Right atrium auricular region (tissue), 2 donors: ENCODE measurements at places on chromosomes 12 and 14.

DNA sequence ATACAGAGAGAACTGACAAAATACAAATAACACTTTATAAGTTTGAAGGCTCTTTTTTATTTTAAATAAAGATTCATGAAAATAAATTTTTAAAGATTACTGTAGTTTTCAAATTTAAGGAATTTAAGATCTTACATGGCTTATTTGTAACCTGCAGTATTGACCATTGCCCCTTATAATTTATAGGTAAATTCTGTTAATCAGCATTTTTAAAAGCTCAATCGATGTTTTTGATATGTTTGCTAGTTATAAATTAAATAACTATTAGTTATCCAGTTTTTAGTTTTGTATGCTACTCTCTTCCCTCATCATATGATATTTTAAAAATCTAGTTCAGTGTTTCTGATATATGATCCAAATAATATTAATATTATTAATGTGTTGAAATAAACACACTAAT lies 109.9 kb downstream of the MON2 start:
- no peak for DNase-seq

DNA sequence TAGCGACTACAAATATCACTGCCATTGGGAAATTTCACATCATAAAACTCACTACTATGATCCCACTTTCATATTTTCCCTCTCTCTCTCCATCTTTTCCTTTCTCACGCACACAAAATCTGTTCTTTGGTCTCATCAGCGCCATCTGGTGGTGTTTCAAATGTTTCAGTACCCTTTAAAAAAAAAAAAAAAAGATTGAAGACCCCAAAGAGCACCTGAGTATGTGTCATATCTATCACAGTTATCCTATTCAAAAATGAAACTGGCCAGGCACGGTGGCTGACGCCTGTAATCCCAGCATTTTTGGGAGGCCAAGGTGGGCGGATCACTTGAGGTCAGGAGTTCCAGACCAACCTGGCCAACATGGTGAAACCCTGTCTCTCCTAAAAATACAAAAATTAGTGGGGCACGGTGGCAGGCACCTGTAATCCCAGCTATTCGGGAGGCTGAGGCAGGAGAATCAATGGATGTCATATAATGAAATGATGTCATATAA lies 72.4 kb downstream of the TTC9 start:
- no peak for DNase-seq

DNA sequence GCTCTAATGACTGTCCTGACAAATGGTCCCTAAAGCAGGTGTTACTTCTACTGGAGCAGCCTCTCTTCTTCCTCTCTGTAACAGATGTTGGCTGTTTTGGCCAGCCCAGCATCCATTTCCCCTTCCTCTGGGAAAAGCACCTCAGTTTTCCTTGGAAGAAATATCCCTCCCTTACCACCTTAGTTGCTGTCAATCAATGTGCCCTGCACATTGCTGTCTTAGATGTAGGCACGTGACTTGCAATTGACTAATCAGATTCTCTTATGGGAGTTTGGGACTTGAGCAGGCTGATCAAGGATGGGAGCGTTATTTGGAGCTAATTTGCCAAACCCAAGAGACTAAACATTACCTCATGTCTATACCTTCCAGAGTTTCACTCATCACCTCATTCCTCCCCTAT lies 12.0 kb upstream of the TMED2 start:
- DNase-seq = no peak

DNA sequence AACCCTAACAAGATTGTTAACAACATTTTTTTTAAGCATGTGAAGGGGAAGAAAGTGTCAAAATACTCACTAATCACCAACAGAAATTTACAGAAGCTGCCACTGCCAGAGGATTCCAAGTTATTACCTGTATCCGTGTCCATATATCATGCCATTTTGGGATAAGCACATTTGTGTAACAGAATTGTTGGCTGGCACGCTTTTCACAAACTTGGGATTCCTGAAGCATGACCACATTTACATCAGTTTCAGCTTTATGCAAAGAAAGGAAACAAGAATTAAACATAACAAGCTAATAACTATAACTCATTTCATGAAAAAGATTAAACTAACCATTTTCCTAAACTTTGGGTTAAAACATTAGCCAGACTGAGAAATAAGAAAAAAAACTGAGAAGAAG lies 5.9 kb downstream of the NEMP1 start:
- no peak for DNase-seq

- no peak for DNase-seq
Measured at GRCh38 chr14:104131968-104132732, 6.2 kb upstream of the KIF26A start.

DNA sequence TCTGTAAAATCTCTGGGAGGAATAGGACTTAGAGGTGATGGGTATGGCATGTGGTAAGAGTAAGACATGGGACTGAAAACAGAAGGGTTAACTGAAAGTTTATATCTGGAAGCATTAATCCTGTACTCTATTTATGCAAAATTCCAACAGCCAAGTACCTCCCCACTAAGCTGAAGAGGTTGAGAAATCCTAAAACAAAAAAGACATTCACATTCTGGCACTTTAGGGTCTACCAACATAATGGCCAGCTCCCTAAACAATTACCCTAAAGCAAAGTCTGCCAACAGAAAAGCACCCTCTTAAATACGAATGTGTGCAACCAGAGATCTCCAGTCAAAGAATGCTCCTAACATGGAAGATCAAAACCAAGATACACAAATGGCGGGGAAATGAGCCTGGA lies 87.4 kb downstream of the GTF2A1 start:
- no peak for DNase-seq

DNA sequence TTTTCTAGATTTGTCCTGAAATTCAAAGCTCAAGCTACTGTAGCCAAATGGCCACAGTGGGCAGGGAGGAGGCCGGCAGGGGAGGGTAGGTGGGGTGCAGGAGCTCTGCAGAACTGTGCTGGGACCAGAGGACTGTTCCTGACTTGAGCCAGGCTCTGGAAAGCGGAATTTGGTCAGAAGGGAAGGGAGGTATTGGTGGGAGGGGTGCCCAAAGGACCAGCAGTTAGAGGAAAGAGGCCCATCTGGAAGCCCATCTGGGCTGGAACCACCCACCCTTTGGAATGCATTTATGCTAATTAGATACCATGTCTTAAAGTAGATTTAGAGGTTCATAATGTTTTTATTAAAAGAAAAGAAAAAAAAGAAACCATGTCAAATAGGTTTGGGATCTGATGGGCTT lies 24.5 kb upstream of the JPH4 start:
- no peak for DNase-seq

DNA sequence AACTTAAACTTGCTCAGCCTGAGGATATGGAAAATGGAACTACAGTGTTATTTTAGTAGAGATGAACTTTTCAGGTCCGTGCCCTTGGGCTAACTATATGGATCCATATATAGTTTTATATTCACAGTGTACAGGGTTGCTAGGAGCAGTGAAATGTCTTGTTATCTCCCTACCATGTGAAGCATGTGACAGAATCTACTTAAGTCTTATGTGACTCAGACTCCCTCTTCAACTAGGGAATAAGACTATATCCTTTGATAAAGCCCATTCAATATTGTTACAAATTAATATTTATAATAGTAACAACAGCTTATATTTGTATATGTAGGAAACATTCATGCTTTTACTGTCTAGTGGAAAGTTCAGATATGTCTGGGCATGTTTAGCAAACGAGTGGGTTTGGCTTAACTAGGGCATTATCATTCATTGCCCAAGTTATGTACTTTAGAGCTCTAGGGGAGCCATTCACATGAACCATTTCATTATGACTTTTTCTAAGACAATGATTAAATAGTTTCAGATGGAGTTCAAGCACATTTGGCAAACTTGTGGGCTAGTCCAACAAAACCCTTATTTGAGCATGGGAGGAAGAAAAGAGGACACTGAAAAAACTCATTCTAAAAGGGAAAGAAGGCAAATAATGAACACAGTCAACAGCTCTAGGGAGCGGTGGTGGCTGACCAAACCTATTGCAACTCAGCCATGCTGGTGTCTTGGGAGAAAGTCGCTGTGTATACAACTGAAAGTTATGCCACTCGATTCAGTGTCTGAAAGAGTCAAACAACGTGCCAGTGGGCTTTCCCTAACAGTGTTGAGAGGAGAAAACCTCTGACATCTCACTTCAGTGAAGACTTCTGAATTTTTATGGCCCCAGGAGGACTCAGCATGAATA lies 305.9 kb upstream of the G2E3 start:
- no peak for DNase-seq

GRCh38 chr12:2501464-2502191 lies 293.1 kb upstream of the FKBP4 start:
- DNase-seq = no peak

DNA sequence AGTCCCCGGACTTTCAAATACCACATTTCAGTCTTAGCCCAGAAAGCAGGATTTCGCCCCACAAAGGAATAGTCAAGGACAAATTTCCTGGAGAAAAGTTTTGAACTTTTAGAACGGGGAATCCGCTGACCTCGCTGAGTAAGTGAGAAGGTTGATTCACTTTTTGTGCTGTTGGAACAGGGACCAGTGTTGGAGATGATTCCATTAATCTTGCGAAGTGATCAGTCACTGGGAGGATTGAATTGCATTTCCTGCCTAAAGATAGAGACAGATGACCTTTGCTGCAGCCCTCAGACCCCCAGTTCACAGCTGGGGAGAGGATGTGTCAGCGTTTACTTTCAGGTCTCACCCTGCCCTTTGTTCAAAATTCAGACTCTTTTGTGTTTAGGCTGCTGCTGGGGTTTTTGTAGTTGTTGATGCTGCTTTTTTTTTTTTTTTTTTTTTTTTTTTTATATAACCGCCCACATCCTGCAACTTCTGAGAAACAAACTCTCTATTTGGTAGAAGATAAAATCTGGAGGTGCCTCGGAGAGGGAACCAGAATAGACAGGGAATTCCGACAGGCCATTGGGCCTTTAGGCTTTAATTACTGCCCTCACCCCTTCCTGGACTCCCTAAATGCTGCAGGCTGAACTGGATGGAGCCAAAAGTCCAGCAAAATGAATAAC lies 9.8 kb upstream of the KDM2B start:
- no peak for DNase-seq

- no peak for DNase-seq
Measured at GRCh38 chr12:122951406-122951805, 14.9 kb downstream of the ABCB9 start.

DNA sequence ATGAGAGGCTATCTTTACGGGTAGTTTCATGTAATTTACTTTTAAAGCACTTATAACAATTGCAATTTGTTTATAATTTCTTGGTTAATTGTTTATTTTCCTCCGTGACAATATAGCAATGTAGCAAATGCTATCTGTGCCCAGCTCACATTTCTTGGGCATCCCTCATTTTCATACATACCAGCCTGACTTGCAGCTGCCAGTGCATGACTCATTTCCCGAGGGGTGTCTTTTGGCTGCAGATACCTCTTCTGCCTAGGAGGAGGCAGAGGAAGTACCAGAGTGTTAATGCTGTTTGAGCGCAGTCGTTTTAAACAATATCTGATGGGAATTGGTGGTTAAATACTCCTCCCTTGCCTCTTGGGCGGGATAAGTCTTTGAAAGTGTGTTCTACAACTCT lies 104.2 kb upstream of the ABCD2 start:
- no peak for DNase-seq

DNA sequence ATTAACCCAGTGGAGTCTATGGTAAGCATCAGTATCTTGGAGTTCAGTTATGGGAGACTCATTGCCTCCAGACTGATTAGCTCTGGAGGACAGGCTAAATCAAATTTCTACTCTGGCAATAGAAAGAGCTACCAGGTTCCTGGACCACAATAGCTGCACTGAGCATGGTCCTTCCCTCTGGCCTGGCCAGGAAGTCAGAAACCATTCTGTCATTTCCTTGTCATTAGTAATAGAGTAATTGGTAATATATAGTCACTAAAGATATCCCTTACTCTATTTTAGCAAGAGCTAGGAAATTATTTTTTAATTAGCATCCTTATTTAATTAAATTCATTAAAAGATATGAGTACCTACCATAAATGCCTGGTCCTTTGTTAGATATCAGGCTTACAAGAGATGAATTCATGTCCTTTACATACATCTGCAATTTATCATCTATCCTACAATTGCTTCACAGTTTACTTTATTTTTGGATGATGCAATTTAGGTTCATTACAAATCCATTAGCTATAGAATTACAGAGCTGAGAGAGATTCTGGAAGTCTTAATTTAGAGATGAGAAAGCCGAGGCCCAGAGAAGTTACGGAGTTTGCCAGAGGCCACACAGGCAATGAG lies 23.7 kb upstream of the TDRD9 start:
- DNase-seq = no peak

- DNase-seq = peak; percentile 87
Measured at GRCh38 chr14:90419200-90419599, 22.4 kb downstream of the CALM1 start.

- no peak for DNase-seq
Measured at GRCh38 chr12:131933387-131933786, 4.3 kb downstream of the PUS1 start.

DNA sequence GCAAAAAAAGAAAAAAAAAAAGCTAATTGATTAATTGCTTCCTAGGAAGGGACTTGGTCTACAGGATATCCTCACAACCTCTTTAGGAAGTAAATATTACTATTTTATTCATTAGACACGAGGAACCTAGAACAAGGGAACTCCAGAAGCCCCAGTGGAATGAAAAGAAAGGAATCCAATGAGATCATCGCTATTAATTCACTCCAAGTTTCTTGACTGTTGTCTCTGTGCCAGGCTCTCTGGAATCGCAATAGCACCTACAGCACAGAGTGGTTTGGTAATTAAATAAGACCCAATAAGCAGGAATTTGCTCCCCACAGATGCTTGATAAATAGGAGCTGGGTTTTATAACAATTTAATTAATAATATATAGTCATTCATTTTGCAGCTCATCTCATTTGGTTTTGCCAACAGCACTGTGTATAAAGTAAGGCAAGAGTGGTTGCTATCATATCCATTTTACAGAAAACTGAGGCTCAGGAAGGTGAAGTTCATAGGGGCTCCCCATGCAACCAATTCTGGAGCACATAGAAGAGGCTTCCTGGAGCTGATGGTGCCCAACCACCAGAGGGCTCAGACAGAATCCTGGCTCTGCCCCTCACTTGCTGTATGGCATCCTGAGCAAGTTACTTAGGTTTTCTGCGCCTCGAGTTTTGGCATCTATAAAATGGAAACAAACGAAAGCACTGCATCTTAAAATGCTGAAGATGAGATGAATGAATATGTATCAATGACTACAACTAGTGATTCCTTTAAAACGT lies 420.2 kb downstream of the MED13L start:
- no peak for DNase-seq
